Stimulated activated CD8-positive, alpha-beta memory T cell treated with anti-CD3 and anti-CD28 coated beads, Interleukin-7, amount 100 ng/mL, for 1 hour (primary cell): ENCODE measurements at places on chromosomes 3 and 15.

DNA sequence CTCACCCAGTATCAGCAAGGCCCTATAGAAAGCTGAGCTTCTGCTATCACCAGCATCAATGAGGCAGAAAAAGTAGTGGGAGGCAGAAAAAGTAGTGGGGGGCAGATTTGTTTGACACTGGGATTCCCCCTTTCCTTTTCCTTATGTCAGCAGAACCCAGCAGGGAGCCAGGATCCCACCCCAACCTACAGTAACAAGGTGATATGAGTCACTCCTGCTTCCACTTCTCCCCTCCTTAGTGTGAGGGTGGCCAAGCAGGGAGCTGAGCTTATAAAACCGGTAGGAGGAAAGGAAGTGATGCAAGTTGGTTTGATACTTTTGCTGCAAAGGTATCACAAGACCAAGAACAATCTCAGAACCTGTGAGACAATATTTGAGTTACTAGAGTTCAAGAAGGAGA, 128.7 kb downstream of the SCAPER start:
- DNase-seq = no peak

DNA sequence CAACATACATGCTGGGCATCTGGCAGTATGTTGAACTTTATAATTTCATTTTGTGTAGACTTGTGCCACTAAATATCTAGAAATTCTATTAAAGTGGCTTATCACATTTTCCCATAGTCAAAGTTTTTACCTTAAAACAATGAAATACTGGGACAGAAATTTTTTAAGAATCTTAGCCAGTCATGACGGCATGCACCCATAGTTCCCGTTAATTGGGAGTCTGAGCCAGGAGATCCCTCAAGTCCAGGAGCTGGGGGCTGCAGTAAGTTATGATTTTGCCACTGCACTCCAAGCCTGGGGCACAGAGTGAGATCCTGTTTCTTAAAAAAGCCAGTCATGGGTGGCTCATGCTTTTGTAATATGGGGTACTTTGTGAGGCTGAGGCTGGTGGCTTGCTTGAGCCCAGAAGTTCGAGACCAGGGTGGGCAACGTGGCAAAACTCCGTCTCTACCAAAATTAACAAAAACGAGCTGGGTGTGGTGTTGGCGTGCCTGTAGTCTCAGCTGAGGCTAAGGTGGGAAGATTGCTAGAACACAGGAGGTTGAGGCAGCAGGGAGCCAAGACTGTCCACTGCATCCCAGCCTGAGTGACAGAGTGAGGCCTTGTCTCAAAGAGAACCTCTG, 3.1 kb downstream of the RPSA start:
- no peak for DNase-seq

DNA sequence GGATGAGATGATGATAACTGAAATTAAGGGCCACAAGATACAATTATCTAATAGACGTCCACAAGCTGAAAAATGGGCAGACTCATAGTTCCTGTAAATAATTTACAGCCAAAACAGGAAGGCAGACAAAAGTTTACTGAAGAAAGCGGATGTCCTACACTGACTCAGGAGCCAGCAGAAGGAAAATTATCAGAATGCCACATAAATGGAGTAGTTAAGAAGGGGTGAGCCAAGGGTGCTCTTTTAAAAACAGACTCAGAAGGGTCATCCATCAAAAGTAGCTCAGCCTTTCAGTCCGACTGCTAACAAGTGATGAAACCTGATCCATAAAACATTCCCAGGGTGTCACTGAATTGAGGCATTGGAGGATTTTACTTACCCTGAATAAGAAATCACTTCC, 39.8 kb downstream of the TUSC7 start:
- no peak for DNase-seq

DNA sequence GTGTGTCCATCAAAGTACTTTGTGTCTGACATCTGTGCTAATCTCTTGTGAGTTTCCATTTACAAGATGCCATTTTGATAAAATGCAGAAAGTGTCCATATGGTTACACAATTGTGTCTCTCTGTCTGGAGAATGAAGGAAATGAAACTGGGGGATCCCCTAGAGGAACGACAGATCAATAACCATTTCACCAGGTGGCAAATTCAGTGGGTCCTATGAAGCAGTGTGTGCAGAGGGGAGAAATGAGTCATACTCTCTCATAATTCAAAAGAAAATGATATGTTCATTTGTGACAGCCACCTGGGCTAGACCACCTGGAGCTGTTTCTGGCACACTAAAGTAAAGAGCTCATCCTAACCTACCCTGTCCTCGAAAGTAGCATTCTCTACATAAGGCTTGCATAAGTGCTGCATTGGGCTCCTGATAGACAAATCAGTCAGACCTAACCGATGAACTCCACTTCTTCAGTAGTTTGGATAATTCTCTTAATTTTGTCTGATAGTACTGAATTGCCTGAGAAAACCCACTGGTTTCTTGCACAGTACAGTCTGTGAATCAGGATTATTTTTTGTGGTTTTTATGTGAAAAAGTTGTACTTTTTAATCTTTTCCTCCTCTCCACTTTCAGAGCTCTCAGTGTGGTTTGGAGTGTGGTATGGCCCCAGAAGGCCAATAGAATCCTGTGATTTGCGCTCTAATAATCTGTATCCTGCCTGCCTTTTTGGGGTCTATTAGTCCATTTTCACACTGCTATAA, 10.3 kb upstream of the CD47 start:
- no peak for DNase-seq

GRCh38 chr3:175211466-175211865, 352.3 kb downstream of the NAALADL2 start:
- no peak for DNase-seq

DNA sequence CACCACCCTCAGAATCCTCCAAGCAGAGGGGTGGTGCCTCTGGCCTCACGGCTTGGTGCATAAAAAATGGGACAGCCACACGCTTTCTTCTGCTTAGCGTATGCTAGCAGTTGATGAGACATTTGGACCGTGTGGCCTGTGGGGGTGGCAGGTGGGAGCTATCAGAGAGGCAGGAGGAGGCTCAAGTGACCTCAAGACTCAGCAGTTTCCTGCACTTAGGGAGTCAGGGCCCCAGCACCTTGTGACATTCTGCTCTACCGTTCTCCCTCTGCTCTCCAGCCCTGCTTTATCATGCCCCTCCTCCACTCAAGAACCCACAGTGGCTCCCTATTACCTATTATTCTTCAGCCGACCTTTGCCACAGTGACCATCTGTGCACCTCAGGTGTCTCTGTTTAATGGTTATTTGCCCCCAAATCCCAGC, 41.0 kb upstream of the CGNL1 start:
- no peak for DNase-seq

DNA sequence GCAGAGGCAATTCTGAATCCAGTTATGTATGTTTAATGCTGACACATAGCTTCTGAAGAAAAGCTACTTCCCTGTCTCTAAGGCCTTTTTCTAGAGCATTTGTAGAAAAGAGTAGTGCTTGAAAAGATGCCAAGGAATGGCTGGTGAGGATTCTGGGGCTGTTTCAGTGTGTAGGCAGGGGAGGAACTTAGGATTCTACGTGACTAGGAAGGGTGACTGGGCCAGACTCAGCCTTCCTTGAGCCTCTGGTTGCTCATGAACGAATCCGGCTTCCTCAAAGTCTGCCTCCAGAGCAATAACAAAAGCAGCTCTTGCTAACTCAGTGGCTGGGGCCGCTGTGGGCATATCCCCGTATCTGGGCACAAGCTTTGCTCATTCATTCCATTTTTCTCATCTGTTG, 104.8 kb upstream of the WNT5A start:
- no peak for DNase-seq

DNA sequence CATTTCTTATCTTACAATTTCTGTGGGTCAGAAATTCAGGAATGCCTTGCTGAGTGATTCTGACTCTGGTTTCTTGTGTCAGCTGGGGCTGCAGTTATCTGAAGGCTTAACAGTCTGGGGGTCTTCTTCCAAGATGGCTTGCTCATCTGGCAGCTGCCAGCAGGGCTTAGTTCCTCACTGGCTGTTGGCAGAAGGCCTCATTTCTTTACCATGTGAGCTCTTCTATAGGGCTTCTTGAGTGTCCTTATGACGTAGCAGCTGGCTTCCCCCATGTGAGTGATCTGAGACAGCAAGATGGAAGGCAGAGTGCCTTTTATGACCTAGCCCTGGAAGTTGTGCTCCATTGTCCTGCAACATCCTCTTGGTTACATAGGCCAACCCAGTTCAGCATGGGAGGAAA, 82.0 kb upstream of the PDZRN3 start:
- no peak for DNase-seq

DNA sequence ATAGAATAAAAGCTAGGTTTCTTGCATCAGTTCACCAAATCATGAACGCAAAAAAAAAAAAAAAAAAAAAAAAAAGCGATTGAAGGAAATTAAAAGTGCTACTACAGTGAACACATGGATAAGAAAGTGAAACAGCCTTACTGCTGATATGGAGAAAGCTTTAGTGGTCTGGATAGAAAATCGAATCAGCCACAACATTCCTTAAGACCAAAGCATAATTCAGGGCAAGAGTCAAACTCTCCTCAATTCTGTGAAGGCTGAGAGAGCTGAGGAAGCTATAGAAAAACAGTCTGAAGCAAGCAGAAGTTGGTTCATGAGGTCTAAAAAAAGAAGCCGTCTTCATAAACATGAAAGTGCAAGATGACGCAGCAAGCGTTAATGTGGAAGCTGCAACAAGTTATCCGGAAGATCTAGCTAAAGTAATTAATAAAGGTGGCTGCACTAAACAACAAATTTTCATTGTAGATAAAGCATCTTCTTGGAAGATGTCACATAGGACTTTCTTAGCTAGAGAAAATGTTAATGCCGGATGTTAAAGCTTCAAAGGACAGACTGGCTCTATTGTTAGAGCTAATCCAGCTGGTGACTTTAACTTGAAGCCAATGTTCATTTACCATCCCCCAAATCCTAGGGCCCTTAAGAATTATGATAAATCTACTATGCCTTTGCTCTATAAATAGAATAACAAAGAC, 19.2 kb downstream of the P3H2 start:
- DNase-seq = no peak
